ENCODE measurements at places on chromosomes 6 and 20. TPM values are rescaled to one million over a fixed set of nuclear protein-coding genes. Genes with fewer than 3 reads are reported as not detected.

GRCh38 chr20:47663354-47664067 lies 121.8 kb downstream of the SULF2 start:
- peak; percentile 67 for DNase-seq

GRCh38 chr6:107045826-107046675 lies 18.1 kb downstream of the MTRES1 start:
- DNase-seq, result no peak

GRCh38 chr6:63186970-63187369 lies 24.3 kb upstream of the FKBP1C start:
- DNase-seq, result no peak

DNA sequence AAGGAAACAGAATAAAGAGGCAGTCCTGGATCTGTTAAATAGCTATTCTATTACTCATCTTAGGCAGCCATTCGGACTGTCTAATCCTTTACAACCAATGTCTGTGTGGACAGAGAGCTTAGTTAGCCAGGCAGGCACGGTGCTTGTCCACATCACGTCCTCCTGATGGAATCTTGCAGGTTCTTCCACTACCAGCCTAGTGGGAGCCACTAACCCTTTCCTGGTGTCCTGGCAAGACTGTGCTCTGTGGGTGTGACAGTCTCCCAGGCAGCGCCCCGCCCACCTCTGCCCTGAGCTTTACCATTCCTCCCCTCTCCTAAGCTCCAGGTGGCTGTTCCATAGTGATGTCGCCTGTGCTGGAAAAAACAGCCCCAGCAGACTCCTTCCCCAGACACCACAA lies 78.3 kb upstream of the CLDN20 start:
- DNase-seq, result no peak

The CGAS gene
- 16.6 TPM for total RNA-seq

The POM121L2 gene
- not detected for total RNA-seq
